ENCODE measurements at places on chromosomes 7 and 10. TPM values are rescaled to one million over a fixed set of nuclear protein-coding genes. Genes with fewer than 3 reads are reported as not detected.

ARPC1A gene
- 64.2 TPM for total RNA-seq

C7orf33 gene
- total RNA-seq = not detected

RADIL gene
- total RNA-seq = 0.40 TPM

HGF gene
- total RNA-seq = 19.2 TPM

ALDH18A1 gene
- 38.7 TPM for total RNA-seq

TAS2R5 gene
- total RNA-seq = 0.45 TPM

NFE2L3 gene
- total RNA-seq = 0.45 TPM

TFR2 gene
- 689 TPM for total RNA-seq

TRIM50 gene
- total RNA-seq = not detected

RARRES2 gene
- total RNA-seq = 852 TPM

NEBL gene
- total RNA-seq = 1.2 TPM

C10orf90 gene
- total RNA-seq = 0.18 TPM

VWDE gene
- 0.38 TPM for total RNA-seq

DNAJB6 gene
- total RNA-seq = 26.3 TPM

RPEL1 gene
- total RNA-seq = not detected

AKR1C1 gene
- total RNA-seq = 379 TPM

GDI2 gene
- total RNA-seq = 113 TPM

GRCh38 chr7:130256704-130257103 lies 10.0 kb upstream of the CPA2 start:
- DNase-seq = no peak

DNA sequence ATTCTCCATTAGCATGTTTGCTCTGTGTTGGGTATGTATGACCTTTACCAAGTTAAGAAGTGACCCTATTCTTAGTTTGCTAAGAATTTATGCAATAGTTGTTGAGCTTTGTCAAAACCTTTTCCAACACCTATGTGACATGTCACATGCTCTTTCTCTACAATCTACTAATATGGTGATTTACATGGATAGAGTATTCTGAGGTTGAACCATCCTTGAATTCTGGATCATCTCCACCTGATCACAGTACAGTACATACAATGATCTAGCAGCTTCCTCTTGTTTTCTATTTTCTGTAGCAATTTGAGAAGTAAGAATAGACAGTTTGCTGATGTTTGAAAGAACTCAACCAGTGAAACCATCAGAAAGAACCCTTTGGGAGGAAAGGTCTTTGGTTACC lies 101.2 kb upstream of the PDGFA start:
- DNase-seq = no peak

GRCh38 chr10:22992621-22993020 lies 64.8 kb downstream of the ARMC3 start:
- peak; percentile 63 for DNase-seq

GRCh38 chr10:66925896-66926715 lies at the start of gene LRRTM3:
TSS of gene LRRTM3 (plus strand) at chr10:66926036.
- peak; percentile 48 for DNase-seq

DNA sequence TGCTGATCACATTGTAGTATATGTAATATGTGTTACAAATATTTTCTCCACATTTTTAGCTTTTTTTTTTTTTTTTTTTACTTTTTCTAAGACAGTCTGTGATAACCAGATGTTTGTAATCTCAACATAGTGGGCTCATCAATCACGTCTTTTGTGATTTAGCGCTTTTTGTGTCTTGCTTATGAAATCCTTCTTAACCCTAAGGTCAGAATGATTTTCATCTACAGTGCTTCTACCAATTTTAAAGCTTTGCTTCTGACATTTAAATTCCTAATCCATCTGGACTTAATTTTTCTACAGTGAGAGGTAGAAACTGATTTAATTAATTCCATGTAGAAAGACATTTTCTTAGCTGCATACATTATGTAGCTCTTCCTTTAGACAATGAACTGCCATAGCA lies 626.4 kb downstream of the TNS3 start:
- no peak for DNase-seq

DNA sequence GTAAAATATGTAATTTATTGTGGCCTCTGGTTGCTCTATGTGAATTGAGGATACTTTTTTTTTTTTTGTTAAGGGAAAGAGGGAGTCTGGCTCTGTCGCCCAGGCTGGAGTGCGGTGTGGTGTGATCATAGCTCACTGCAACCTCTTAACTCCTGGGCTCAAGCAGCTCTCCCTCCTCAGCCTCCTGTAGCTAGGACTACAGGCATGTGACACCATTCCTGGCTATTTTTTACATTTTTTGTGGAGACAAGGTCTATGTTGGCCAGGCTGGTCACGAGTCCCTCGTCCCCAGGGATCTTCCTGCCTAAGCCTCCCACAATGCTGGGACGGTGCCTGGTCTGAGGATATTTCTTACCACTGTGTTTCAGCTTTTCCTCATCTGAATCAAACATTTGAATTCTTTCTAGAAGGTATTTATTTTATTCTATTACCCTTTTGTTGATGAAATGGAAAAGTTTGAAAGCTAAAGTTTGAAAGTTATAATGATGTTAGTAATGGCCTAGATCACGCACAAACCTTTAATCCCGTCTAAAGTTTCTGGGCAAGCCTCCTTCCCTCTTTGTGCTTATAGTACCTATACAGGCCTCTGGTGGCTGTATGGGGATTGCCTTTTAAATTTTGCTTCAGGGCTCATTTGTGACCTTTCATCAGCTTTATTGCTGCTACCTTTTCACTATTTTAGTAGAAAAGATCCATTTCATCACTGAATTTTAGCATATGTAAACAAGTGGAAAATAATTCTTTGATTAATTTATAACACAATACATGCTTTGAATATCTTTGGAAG lies 2.0 kb downstream of the IFRD1 start:
- DNase-seq = no peak

DNA sequence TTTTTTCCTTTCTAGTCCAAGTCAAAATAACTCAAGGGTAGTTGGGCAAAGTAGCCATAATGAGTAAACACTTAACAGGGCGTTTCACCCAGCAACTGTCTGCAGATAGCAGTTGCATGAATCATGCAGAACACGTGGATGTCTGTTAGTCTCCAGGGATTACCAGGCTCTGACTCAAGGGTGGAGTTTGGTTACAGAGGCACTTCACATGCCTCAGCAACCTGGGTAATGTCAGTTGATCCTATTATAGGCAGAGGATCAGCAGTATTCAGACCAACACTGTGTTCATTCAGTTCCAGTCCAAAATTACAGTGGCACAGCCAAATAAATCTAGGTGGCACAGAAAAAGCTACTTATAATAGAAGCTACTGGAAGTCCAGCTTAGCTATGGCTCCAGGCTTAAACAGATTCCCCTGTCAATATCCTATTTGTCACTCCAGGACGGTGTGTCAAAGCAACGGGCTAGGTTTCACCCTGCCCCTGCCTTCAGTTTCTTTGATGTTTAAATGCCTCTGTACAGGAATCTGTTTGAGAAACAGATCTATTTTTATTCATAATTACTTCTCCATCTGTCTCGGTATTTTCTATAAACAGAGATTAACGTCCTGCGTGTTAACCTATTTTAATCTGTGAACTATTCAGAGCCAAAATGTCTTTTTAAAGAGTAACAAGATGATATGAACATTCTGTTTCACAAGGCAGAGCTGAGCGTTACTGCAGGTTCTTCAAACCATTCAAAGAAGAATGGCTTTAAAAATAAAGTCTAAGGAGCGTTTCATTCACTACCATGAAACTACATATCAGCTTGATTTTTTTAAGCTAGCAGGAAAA lies 162.6 kb upstream of the AKR1E2 start:
- DNase-seq = peak; percentile 70

DNA sequence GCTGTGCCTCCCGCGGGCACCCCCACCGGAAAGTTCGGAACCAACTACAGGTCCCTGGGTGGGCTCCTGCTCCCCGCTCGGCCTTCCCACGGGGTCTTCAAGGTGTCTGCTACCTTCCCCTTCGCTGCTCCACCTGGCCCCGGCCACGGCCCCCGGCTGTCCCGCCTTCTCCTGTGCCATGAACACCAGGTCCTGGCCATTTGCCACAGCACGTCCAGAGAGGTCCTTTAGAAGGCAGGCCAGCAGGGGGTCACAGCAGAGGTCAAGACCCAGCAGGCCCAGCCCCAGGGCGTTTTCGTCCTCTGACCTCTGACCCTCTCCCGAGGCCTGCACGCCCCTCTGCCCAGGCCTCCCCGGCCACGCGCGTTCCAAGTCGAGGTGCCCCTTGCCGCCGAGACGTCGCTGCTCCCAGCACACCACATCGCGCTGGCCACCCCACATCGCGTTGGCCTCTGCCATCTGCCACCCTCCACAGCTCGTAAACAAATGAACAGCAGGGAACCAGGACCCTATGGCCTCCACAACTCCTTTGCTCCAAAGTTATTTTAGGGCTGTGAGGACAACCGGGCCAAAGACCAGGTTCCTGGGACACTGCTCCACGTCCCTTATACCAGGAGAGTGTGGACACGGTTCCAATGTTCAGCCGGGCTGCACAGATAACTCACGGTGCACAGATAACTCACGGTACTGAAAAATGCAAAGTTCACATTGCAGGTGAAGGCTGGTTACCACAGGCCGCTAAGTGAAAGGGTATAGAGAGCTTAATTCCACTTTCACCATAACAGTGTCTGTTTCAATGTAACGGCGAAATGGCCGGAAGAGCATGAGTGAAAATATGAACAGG lies 74.3 kb downstream of the CFAP46 start:
- DNase-seq = no peak

GRCh38 chr7:30863706-30864035 lies 48.0 kb upstream of the AQP1 start:
- DNase-seq = no peak

DNA sequence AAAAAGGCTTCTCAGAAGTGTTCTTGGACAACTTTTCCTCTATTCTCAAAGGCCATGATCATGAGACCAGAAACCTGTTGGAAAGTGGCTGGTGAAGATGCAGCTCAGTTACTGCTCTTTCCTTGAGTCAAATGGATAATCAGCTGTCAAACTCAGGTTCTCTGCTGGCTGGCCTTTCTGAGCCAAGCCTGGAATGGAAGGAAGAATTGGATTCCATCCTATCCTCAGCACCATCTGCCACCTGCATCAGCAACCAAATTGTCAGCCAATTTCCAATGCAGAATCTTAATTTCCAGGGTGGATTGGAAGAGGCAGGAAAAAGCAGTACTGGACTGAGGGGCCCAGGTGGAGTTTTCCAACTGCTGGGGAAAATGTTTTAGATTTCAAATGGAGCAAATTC lies 631.7 kb downstream of the KCNMA1 start:
- DNase-seq = no peak

DNA sequence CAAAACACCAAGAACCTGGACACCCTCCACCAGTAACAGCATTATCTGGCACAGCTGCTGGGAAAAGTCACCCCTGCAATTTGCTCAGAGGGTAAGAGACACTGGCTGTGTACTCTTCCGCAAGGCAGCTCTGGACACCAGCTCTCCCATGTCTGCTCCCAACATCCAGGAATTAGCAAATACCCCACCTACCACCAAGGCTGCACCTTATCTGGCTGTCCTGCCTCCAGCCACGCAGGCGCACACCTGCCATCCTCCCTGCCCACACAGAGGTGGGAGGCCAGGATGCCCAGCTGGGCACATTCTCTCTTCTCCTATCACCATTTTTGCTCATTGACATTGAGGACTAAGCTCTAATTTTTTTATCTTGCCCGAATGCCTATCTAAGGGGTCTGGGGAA lies 20.3 kb upstream of the BNIP3 start:
- no peak for DNase-seq

- no peak for DNase-seq
Measured at GRCh38 chr7:139958599-139959284, 104.0 kb downstream of the PARP12 start.

- DNase-seq = no peak
Measured at GRCh38 chr7:120609136-120609753, 248.7 kb downstream of the TSPAN12 start.

GRCh38 chr10:68139448-68140272 lies 30.4 kb downstream of the MYPN start:
- DNase-seq = no peak

GRCh38 chr10:32039734-32040133 lies 16.5 kb downstream of the KIF5B start:
- DNase-seq = no peak

DNA sequence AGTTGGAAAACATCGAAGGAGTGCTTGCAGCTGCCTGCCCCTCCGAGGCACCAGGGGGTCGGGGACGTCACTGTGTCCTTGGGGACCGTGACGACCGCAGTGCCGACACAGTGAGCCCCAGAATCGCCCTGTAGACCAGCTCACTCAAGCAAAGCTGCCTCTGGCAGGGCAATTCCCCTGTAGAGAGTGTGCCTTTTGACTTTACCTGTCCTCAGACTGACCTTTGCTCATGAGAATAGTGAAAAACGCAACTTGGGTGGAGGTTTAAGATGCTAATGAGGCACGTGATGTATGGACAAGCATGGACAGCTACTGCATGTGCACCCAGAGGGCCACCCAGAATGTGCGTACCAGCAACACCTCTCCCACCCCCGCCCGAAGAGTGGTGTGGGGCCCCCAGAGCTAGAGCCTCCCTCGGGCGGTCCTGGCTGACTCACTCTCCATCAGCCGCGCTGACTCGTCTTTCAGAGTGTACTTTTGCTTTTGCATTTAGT lies 271.9 kb downstream of the ADARB2 start:
- no peak for DNase-seq

- peak; percentile 51 for DNase-seq
Measured at GRCh38 chr7:139231513-139232376, 708 bp downstream of the UBN2 start.

- no peak for DNase-seq
Measured at GRCh38 chr7:73894733-73895551, 34.0 kb downstream of the TMEM270 start.

DNA sequence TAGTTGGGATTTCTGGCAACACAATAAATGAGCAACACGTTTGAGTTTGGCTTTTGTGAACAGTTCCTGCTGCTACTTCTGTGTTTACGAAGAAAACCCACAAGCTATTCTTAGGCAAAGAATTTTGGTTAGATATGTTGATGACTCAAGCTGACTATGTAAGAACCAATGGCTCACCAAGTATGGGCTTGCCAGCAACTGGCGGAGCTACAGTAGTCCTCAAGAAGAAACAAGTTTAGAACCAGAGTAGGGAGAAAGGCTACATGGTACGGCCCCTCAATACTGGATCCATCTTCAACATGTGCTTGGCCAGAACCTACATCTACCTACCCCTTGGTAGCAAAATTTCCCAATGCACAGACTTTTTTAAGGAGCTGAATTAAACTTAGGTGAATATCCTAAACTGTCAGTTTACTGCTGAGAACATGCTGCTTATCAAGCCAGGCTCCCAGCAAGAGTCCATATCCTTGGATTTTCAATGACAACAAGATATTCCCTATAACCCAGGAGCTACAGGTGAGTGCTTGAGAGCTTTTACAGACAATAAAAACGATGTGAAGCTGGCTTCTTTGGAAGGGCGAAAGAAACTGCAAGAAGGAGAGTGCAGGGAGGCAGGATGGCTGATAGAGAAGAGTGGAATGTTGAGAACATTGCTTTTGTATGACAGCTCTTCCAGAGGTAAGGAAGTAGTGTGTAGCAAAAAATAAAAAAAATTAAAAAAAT lies 74.3 kb upstream of the ASAH2 start:
- DNase-seq = no peak

DNA sequence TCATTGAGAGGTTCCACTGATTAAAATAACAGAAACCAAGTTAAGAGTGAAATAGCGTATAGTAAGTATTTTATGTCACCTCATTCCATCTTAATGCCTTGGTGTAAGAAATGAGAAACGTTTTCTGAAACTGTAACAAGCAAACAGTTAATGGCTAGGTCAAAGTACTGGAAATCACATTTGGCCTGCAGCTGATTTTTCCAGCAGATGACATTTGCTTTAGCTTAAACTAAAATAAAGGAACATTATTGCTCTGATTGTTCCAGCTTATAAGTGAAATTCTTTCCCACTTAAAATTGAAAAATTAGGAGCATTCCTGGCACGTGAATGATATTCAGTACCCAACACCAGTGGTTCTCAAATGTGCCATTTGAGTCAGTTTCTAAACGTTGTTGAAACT lies 213.6 kb upstream of the DPP6 start:
- DNase-seq = no peak

- DNase-seq = no peak
Measured at GRCh38 chr10:97280783-97281182, 11.7 kb downstream of the ARHGAP19 start.
